Inflammatory macrophage treated with lipopolysaccharide for 4 hours (primary cell): ENCODE measurements at places on chromosomes 12 and 14.

DNA sequence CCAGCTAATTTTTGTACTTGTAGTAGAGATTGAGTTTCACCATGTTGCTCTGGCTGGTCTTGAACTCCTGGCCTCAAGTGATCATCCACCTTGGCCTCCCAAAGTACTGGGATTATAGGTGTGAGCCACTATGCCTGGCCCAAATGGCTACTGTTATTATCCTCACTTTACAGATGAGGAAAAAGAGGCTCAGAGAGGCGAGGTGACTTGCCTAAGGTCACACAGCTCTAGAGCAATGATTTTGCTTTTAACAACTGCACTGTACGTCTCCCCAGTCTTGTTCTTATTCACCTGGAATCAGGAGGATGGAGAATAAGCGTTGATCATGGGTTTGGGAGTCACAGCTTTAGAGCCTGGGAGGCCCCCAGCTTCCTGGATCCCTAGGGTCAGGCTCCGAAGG, 69.8 kb upstream of the NCOR2 start:
- DNase-seq = no peak

GRCh38 chr12:6724409-6724797, 557 bp downstream of the COPS7A start:
- DNase-seq = peak; percentile 69

DNA sequence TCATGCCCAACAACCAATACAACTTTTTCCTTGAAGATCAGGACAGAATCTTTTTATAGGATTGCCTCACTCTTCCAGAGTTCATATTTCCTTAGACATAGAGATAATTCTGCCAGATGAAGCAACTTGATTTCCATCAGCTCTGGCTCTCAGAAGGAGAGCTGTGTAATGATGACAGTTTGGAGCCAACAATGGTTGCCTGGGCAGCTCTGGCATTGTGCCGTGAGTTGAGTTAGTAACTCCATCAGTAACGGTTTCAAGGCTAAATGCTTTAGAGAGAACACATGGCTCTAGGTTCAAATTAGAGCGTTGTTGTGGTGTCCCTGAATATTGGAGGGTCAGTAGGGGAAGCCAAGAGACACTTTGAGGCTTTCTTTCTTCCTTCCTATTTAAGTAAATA, 501.7 kb upstream of the SEL1L start:
- DNase-seq = no peak

GRCh38 chr14:102096569-102097188, 9.8 kb upstream of the HSP90AA1 start:
- peak; percentile 70 for DNase-seq
